ENCODE measurements at places on chromosomes 16 and 17.
A peak's percentile ranks its signal among the peaks of the same experiment; 100 is the strongest.

GRCh38 chr16:28062847-28063521, 530 bp downstream of the GSG1L start:
- no peak for DNase-seq

DNA sequence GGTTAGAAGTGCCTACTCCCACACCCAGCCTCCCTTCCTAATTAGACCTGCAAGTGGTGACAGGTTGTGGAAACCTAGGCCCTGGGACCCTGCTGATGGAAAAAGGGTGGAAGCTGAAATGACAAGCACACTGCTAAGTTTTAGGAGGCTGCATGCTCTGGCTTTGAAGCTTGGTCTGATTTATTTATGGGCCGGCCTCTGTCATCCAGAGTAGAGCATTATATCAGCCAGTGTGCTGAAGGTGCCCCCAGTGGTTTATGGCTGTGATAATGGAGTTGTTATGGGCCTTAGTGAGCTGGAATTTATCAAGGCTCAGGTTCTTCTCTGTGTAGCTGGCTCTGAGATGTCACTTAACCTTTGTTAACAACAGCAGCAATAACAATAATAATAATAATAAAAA, 142.6 kb downstream of the UTP18 start:
- no peak for DNase-seq

GRCh38 chr17:43042025-43042628, 17.1 kb downstream of the RND2 start:
- no peak for DNase-seq

GRCh38 chr16:89506791-89507191, 1.4 kb upstream of the SPG7 start:
- DNase-seq: no peak

- DNase-seq: no peak
Observed at GRCh38 chr17:46742565-46743270, 75.8 kb downstream of the WNT3 start.

- no peak for DNase-seq
Observed at GRCh38 chr16:86819533-86819892, 241.2 kb downstream of the FOXL1 start.

DNA sequence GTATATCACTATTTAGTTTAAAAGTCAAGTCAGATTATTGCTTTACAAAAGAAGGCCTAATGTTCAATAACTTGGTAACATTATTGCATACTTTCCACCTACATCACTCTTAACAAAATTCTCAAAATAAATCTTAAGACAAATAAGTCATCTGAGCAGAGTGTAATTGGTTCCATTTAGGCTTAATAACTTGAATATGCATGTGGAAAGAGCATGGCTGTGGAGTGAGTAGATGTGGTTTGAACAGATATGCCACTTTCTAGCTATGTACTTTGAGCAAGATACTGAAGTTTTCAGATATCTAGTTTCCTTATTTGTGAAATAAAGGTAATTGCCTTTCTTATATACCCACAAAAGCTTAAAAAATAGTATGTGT, 6.7 kb upstream of the EVI2A start:
- no peak for DNase-seq

DNA sequence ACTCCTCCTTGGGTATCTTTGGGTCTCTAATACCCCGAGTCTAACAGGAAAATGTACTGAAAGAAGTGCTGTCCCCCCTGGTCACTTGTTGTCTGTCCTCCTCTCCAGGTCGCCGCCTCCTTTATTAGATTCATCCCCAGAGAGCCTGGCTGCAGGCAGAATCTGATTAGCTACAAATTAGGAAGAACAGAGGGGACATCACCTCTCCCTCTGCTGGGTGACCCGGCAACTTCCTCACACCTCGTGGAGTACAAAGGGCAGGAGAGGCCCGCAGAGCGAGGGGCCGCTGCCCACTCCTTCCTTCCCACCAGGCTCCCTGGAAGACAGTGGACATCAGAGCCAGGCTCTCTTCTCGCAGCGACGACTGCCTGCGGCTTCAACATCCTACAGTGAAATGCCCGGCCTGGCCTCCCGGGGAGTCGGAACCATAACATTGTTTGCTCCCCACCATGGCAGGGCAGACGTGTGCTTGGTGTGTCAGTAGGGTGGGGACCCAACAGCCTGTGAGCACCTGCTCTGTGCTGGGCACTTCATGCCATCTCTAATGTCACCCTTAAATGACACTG, 5.3 kb downstream of the CYB561 start:
- DNase-seq: no peak

DNA sequence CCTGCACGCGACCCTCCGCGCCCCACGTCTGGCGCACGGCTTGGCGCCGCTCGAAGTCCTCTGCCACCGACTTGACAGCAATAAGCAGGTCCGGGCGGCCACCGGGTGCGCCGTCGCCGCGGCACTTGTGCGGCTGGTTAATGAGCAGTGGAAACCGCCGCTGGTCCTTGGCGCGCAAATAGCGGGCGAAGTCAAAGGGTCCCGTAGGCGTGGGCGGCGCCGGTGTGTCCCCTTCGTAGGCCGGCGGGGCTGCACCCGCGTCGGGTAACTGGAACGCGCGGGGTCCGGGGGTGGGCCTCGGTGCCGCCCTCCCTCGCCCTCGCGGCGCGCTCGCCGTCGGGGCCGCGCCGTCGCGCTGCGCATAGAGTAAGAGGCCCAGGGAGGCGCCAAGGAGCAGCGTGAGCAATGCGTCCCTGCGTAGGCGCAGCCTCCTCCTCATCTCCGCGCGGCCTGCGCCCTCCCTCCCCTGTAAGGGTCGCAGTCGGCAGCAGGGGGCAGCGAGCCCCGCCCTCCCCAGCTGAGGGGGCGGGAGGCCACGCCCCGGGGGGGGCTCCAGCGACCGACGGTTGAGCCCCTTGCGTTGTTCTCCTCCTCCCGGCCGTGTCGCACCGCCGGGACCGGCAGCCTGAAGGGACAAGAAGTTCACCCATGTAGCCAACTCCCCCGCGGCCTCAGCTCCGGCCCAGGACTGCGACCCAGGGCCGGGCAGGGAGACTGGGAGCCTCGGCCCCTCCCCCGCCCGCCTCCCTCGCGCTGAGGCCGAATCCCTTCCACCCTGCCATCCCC, 558 bp downstream of the B3GNT9 start:
- DNase-seq: no peak

- no peak for DNase-seq
Observed at GRCh38 chr17:74695629-74696028, 17.1 kb downstream of the CD300LF start.

DNA sequence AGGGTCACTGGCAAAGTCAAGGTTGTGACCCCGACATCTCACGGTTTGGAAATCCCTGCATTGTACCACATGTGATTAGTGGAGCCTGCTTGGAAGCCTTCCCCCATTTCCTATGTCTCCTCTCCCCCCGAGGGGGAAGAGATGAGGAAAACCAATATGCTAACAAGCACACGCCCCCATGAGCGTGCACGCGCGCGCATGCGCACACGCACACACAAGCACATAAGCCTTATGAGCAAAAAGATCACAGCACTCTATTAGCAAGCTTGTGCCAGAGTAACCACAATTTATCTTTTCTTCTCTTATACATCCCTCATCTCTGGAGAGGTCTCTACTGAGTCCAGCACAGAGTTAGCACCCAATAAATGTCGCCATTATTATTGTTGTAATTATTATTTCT, 31.8 kb upstream of the MMP2 start:
- no peak for DNase-seq

GRCh38 chr17:21029036-21029435, 13.8 kb downstream of the USP22 start:
- no peak for DNase-seq

DNA sequence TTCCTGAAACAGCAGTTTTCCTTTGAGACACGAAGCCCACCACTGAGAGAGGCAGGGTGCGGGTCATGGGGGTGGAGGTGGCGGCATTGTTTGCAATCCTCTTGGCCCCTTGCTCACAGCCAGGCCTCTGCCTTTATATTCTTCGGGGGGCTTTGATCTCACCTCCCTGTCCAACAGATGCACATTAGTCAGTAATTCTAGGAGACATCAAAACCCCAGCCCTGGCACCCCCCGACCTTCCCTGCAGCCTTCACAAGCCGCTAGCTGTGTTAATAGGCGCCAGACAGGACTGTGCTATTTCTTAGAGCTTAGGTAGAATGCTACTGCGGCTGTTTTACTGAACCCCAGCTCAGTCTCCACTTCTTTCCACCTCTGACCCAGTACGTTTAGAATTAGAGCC, 212.6 kb downstream of the RBFOX1 start:
- no peak for DNase-seq

DNA sequence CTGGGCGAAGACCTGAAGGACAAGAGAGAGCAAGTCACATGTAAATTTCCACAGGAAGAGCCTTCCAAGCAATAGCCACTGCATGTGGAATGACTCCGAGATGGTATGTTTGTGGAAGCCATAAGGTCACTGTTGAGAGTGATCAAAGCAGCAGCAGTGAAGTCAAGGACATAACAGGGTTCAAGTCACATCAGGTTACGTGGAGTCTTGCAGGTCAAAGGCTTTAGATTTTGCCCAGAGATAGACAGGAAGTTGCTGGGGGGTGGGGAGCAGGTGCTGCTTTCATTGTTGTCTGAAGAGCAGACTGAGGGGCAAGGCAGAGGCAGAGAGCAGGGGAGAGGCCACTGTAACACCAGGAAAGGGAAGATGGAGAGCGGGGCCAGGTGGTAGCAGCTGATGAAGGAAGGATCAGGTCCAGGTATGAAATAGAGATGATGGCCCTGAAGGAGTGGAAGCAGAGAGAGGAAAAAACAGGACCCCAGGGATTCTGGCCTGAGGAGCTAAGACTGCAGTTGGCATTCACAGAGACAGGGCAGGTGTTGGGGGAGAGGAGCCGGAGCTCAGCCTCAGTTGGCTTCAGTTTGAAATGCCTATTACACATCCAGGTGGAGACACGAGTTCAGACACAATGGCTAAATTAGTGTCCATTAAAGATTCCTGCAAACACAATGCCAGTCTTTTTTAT, 129.3 kb upstream of the AXIN2 start:
- no peak for DNase-seq

DNA sequence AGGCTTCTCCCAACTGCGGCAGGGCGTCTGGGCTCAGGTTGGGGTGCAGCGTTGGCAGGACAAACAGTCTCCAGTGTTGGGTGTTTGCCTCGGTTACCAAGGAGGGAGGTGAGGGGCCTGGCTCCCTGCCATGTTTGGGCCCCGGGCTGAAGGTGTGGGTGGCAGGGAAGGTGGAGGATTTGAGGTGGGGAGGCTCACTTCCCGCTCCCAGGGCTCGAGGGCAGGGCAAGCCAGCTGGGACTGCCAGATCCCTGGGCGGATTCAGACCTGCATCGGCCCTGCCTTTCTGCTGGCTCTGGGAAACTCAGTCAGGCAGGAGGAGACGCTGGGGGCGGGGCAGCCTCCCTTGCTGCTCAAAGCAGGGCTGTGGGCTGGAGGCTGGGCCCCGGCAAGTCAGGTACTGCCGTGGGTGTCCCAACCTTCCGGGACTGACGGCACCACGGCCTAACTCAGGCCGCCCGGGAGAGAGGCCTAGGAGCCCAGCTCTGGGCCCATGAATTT, 31.3 kb upstream of the KRT17 start:
- no peak for DNase-seq

DNA sequence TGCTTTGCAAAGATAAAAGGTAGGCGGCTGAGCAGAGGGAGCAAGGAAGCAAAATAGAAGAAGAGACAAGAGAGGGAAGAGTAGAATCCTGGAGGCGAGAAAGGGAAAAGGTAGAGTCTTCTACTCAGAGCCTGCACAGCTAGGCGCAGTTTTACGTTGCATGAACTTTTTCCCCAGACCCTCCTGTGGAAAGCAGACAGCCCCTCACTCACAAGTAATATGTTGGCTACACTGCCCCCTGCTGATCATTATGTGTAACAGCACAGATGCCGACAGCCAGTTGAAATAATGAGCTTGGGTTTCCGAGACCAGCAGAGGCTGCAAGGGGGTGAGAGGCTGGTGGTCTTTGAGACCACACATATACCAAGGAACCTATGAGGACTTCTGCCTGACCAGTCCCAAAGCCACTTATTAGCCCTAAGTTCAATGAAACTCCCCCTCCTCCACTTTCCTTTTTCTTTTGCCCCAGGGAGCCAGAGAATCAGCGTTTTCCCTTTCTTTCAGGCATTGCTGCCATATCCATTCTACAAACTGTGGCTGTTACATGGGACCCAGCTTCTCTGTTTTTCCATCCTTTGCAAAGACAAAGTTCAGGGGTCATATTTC, 22.5 kb upstream of the CMTR2 start:
- DNase-seq: peak; percentile 9

- no peak for DNase-seq
Observed at GRCh38 chr17:38777641-38778250, 21.6 kb downstream of the PIP4K2B start.

GRCh38 chr16:85363881-85364280, 249.2 kb upstream of the GSE1 start:
- DNase-seq: no peak

GRCh38 chr17:3910420-3911270, 5.6 kb downstream of the P2RX1 start:
- DNase-seq: no peak

- no peak for DNase-seq
Observed at GRCh38 chr17:32519228-32520103, 32.7 kb downstream of the CDK5R1 start.

DNA sequence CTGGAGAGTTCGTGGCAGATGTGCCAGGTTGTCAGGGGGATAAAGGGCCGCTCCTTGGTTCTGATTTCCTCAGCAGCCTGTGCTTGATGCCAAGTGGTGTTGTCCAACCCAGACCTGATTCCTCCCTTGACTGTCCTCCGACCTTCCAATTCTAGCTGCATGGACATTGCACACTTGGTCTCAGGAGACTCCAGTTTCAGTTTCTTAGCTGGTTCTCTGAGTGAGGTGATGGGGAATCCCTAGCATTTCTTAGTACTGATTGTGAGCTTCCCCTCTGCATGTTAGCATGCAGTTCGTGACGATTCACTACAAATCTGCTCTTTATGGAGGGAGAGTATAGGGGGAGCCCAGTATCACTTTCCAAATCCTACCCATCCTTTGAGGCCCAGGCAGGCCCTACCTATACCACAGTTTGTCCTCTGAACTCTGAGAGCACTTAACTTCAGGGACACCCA, 12.4 kb upstream of the CCR7 start:
- no peak for DNase-seq

GRCh38 chr17:49193513-49194296, 16.7 kb downstream of the GNGT2 start:
- DNase-seq: no peak

- DNase-seq: no peak
Observed at GRCh38 chr17:35786941-35787432, 8.5 kb downstream of the MMP28 start.

GRCh38 chr17:55341432-55341831, 76.7 kb downstream of the HLF start:
- no peak for DNase-seq

DNA sequence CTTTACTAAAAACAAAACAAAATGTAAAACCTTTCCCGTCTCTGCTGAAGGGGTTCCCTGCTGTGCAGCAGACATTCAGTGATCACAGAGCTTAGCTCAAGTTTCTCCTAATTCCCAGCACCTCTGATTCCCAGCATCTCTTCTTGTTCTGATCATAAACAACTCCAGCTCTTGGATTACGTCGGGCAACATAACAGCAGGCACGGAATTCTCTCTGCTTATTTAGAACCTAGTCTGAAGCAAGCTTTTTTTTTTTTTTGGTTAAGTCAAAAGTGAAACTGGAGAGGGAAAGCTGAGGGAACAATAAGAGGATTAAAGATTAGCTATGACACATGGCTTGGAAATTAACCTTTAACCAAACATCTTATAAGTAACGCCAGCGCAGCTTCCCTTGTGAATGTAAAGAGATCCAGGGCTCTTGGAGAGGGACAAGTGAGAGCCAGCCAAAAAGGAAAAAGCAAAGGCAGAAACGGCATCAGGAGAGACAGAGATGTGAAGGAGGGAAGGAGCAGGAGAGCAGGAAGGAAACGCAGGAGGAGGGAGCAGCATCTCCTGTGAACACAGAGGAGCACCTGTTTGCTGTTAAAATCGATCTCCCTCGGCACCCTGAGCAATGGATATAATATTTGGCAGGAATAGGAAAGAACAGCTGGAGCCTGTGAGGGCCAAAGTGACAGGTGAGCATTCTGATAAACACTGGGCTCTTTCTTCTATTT, at the start of gene BCO1:
Gene BCO1 (plus strand): TSS at position 394 of the 716 bp plus-strand sequence. CDS start 220 bp downstream, at position 614.
- DNase-seq: no peak

All from stimulated activated CD4-positive, alpha-beta T cell treated with anti-CD3 and anti-CD28 coated beads, TNF-alpha, amount 100 ng/mL, for 24 hours (primary cell).